ENCODE measurements at places on chromosomes 6 and 20. TPM values are rescaled to one million over a fixed set of nuclear protein-coding genes. Genes with fewer than 3 reads are reported as not detected.

DNA sequence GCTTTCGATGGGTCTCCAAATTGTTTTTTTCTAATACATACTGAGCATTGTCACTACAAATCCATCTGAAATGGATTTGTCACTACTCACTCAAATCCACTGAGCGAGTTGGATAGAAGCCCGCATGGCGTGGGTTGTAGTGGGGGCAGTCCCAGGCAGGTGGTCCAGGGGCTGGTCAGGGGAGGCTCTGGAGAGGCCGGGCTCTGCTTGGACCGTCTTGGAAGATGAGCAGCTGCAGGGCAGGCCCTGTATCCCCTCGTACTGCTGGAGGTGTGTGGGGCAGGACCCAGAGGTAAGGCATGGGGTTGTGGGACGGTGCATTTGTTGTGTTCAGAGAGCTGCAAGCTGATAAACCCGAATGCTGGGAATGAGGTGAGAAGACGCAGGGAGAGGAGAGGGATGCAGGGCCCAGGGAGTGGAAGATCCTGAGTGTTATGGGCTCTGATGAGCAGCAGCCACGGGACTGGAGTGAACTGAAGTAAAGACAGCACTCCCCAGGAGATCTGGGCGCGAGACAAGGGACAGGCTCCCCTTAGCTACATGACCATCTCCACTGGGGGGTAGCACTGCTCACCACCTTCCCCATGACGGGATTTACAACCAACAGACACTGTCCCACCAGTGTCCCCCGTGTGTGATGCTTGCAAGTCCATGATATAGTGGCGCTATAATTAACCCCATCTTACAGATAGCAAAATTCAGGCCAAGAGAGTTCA lies 45.9 kb downstream of the PSMG4 start:
- DNase-seq, result no peak
- H3K27me3 ChIP-seq, result no peaks in the 10 kb centered on the region
- H3K27ac ChIP-seq, result no peak overlapping the region
- no peak overlapping the region for H3K4me3 ChIP-seq

DNA sequence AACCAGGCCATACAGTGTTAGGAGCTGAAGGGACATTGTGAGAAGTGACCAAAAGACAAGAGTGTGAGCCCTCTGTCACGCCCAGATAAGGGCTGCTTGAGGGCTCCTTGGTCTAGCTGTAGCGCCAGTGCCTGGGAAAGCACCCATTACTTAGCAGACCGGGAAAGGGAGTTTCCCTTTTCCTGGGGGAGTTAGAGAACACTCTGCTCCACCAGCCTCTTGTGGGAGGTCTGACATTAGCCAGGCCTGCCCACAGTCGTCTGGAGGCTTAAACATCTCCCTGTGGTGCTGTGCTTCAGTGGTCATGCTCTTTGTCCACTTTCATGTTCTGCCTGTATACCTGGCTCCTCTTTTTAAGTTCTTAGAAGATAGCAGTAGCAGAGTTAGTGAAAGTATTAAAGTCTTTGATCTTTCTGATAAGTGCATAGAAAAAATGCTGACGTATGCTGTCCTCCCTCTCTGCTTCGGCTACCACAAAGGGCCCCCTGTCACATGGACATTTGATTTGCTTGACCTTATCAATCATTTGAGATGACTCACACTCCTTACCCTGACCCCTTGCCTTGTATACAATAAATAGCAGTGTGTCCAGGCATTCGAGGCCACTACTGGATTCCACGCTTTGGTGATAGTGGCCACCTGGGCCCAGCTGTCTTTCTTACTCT lies 201.5 kb upstream of the ECI2 start:
- H3K27me3 ChIP-seq, result no peaks in the 10 kb centered on the region
- DNase-seq, result peak; percentile 72
- peak overlapping the region; percentile 19 for H3K27ac ChIP-seq

GRCh38 chr6:170068496-170068895 lies 222.4 kb downstream of the DLL1 start:
- DNase-seq, result no peak
- no peak overlapping the region for H3K27ac ChIP-seq
- H3K4me1 ChIP-seq, result no peaks in the 10 kb centered on the region
- H3K27me3 ChIP-seq, result no peaks in the 10 kb centered on the region

DNA sequence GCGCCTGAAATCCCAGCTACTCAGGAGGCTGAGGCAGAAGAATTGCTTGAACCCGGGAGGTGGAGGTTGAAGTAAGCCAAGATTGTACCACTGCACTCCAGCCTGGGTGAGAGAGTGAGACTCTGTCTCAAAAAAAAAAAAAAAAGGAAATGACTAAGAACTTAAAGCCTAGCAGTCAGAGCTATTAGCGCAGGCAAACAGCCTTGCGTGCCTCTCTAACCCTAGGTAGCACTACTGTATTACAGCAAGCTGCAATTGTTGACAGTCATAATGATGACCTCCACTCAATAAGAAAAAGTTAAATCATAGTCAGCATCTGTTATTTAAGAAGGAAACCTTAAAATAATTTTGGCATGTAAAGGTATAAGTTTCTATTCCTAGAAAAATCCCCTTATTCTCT lies 14.4 kb downstream of the GSS start:
- H3K27ac ChIP-seq, result no peak overlapping the region
- H3K4me1 ChIP-seq, result no peaks in the 10 kb centered on the region
- no peaks in the 10 kb centered on the region for H3K36me3 ChIP-seq
- no peaks in the 10 kb centered on the region for H3K27me3 ChIP-seq
- H3K4me3 ChIP-seq, result no peak overlapping the region
- DNase-seq, result no peak

DNA sequence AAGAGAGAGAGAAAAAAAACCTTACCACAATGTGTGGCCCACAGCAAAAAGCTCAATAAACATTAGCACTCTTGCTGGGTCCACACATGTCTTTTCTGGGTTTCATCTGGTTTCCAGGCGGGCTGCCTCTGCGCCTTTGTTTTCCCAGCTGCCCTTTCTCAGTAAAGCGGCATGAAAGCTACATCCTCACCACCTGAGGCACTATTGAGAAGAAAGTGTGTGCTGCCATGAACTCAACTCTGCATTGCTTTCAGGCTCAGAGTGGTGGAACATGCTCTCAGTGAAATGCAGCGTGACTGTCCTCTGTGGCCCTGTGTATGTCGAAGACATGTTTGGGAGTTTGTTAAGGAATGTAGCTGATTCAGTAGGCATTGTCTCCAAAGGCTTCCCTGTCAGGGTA lies 102.3 kb downstream of the LYRM2 start:
- H3K36me3 ChIP-seq, result no peaks in the 10 kb centered on the region
- DNase-seq, result no peak
- no peak overlapping the region for H3K4me3 ChIP-seq
- no peaks in the 10 kb centered on the region for H3K27me3 ChIP-seq

The NOX3 gene
- total RNA-seq, result not detected
